GM03348 (cell line): ENCODE measurements at places on chromosomes 4 and X.

DNA sequence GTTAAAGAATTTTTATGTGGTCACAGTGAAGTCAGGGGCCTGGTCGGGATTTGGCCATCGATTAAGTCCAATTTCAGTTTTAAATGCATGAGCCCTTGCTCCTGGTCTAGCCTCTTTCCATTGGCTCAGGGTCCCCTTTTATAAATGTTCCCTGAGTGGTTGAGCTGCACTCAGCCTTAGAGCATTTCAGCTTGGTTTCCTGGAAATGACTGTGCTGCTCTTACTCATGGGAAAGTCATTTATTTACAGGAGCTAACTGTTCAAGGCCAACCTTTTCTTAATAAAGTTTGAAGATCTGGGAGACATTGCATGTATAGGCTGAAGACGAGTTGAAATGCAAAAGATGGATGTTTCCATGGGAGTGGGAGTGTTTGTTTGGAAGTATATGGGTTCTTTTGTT lies 98.8 kb upstream of the CLNK start:
- DNase-seq: peak; percentile 71

DNA sequence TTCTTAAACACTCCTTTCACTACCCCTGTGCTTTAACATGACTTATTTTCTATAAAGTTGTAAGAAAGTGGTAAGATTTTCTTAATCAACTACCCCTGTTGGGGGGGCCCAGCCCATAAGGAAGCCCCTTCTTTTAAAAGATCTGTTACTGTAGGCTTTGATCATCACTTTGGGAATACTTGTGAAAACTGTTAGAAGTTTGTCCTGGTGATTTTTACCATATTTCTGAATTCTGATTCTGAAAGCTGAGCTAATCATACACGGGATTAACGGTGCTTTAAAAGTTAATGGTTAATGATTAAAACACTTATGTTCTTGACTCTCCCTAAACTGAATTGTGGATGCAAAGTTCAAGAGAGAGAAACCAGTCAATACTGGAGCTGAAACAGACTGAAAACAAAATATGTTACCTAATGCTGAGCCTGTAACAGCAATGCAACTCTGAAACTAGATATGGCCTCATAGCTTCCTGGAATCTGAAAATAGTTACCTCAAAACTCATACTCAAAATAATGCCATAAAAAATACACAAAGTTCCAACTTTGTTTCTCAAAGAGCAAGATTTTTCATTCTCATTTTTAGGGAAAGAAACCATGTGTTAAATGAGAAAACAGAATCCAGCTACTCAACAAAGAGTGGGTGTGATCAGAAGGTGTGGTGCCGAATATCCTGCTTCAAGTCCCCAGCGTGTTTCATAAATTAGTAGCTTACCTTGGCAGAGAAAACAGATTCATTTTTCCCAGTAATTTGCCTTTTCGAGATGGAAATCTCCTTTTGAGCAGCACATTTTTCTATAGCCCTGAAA lies 31.6 kb downstream of the ADH7 start:
- peak; percentile 31 for DNase-seq

- peak; percentile 6 for DNase-seq
Measured at GRCh38 chr4:119657111-119657611, 28.6 kb upstream of the PDE5A start.

DNA sequence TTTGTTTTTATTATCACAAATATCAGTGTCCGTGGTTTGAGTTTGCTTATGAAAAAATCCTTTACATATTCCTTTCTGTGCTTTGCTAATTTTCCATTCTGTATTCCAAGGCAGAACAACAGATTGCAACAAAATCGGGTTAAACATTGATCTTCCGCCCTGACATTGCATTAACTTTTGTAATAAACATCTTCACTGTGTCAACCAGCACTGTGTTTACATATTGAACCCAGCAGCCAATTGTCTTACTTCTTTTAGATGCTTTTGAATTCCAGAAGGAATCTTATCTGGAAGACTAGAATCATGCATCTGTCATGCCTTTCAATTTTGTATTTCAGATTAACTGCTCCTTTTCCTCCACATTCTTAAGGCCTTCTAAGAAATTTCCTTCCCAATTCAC lies 147.8 kb upstream of the CXXC4 start:
- DNase-seq: no peak

- no peak for DNase-seq
Measured at GRCh38 chrX:55841962-55842752, 124.6 kb downstream of the RRAGB start.

DNA sequence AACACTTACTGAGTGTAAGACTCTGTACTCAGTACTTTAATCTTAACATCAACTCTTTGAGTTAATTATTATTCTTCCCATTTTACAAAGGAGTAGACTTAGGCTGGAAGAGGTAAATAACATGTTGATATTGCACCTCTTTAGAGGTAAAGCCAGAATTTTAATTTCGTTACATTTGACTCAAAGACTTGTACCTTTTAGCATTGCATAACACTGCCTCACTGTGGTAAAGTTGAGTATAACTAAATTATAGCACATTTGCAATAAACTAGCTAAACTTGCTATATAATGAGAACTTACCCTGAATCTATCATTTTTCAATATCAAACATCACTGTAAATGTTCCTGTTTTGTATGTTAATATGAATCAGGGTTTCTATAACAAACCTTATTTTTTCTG lies 218.5 kb downstream of the PRR32 start:
- no peak for DNase-seq

DNA sequence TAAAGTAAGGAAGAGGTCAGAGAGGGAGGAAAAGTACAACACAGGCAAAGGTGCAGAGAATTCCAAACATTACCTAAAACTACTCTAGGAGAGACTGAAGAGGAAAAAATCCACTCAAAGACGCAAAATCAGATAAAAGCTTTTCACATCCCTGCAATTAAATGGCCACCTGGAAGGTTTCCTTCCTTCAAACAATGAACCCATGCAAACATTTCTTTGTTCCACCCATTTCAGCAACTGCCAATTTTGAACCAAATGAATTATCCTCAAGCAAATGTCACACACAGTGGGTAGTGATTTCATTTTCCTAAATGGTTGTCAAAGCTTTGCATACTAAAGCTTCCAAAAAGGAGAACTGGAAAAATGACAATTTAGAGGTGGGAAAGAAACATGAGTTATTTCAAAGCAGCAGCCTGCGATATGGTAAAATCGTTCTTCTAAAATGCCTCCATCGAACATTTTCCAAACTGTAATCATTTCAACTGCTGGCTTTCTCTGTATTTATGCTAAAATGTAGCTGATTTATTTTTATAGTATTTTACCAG lies 45.0 kb downstream of the APBB2 start:
- DNase-seq: no peak

GRCh38 chrX:42954880-42955279 lies 176.9 kb upstream of the PPP1R2C start:
- DNase-seq: no peak

DNA sequence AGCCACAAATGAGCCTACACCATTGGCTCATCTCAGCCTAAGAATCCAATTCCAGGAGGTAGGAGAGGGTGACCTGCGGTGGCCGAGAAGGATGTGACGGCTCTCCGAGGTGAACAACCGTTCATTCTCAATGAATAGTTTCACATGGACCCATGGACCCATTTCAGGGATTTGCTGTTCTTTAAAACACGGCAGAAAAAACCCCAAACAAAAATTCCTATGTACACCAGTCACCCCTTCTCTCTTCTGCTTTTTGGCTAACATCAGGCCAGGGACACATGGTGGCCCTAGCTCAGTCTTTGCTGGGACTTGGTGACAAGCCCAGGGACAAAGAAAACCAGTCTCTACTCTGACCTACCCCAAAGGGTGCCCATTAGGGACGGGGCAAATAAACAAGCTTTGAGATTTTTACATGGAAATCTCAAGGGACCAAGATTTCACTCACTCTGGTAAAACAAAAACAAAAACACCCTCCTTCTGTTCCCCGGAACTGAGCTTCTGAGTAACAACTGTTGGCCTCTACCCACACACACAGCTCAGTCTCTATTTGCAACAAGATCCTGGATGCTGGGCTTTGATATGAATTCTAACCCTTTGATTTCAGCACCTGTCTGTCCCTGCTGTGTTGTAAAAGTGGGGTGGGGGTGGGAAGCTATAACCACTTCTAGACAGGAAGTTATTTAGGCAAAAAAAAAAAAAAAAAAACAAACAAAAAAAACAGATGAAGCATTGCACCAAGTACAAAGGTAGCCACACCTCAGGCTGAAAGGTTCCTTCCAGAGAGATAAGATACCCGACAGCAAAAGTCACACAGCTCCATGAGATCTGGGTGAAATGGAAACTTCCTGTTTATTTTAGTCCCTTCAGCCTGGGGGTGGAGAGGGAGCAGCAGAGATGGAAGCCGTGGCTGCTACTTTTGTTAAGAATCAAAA lies 49.0 kb downstream of the DDX3X start:
- DNase-seq: peak; percentile 10

GRCh38 chr4:23463071-23463470 lies 426.8 kb downstream of the PPARGC1A start:
- no peak for DNase-seq

GRCh38 chr4:122857160-122857559 lies 30.5 kb downstream of the FGF2 start:
- DNase-seq: no peak

- DNase-seq: peak; percentile 61
Measured at GRCh38 chrX:150692831-150693724, at the start of gene MTMR1. Gene MTMR1, plus strand, starts transcription at chrX:150693396. Its CDS starts 135 bp downstream, at chrX:150693531.

- DNase-seq: no peak
Measured at GRCh38 chr4:112073181-112073580, 72.1 kb upstream of the FAM241A start.

GRCh38 chrX:125150231-125150630 lies 169.4 kb upstream of the TEX13C start:
- DNase-seq: no peak

GRCh38 chr4:26937139-26937538 lies 76.5 kb downstream of the STIM2 start:
- no peak for DNase-seq

GRCh38 chr4:117514391-117515175 lies 429.2 kb upstream of the TRAM1L1 start:
- DNase-seq: no peak

- DNase-seq: no peak
Measured at GRCh38 chrX:153645921-153646488, 998 bp upstream of the DUSP9 start.

GRCh38 chrX:70208479-70208878 lies 26.0 kb upstream of the AWAT1 start:
- DNase-seq: no peak

GRCh38 chr4:145863191-145863590 lies 75.4 kb downstream of the ZNF827 start:
- no peak for DNase-seq

DNA sequence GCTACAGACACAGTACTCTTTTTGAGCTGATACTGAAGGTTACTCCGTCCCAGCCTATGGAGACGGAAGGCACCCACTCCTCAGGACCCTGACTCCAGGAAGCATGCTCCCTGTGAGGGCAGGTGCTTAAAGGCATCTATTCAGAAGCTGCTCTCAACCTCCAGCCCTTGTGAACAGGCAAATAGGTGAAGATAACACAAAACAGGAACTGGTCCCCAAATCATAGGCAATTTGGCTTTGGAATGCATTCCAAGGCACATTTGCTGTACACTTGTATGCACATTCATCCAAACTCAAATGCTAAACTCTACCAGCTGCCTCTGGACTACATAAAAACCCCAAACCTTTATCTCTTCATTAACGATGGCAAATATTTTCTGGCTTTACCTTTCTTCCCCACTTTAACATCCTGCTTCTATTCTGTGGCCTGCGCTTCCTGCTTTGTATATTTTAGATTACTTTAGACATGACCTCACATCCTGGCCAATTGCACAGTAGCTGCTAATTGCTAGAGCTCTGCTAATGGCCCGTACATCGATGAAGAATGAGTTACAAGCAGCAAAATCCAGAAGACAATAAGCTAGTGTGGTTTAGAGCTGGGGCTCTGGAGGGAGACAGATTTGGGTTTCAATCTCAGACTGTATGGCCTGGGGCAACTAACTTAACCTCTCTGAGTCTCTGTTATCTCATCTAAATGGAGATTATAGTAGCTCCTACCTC lies 3.2 kb downstream of the SEL1L3 start:
- DNase-seq: no peak

- peak; percentile 97 for DNase-seq
Measured at GRCh38 chr4:133148690-133149363, at the start of gene PCDH10. Gene PCDH10, plus strand, starts transcription at chr4:133149294. Its CDS starts 847 bp downstream, at chr4:133150141.

DNA sequence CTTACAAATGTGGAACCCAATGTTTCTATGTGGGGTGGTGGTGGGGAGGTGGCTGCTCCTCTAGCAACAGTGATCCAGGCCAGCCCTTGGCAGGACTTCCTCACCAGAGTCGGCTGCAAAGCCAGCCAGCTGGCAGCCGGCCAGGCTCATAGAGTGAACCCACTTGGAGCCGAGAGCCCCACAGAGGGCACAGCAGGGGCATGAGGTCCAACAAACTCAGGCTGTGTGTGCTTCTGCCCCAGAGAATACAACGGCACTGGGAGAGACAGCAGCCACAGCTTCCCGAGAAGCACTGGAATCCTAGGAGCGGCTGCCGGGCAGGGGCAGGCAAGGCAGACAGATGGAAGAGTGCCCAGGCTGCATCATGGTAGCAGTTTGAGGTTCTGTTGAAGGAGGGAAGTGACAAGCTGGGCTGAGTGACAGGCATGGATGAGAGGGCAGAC lies 23.5 kb upstream of the SOWAHD start:
- peak; percentile 27 for DNase-seq

GRCh38 chrX:3598046-3598605 lies 115.3 kb downstream of the PRKX start:
- DNase-seq: no peak

DNA sequence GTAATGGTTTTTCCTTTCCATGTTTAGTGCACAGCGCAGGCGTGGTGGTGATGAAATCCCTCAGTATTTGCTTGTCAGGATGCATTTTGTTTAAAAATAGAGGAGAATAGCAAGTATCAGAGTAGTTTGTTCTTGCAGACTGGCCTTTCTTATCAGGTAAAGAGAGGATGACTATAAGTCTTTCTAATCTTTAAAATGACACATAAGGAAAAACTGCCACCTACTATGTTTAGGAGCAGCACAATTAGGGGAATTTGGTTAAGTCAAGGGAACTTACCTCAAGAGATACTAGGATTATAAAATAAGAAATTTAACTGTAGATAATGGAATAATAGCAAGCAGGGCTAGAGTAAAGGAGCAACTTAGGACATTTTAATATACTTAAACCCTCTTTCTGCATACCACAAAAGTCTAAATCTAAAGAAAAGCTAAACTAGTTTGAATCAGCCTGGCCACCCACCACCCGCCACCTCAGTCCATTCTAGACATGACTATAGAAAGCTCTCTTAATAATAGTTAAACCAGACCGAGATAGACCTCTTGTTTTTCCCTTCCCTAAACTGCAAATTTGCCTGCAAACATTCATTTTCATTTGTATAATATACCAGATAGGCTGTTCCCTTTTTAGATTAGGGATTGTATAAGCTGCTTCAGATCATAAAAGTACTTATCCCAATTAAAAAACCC lies 62.0 kb downstream of the APOOL start:
- no peak for DNase-seq

GRCh38 chrX:2715066-2715600 lies 24.0 kb downstream of the CD99 start:
- DNase-seq: no peak
